ENCODE measurements at places on chromosomes 11 and 22.

DNA sequence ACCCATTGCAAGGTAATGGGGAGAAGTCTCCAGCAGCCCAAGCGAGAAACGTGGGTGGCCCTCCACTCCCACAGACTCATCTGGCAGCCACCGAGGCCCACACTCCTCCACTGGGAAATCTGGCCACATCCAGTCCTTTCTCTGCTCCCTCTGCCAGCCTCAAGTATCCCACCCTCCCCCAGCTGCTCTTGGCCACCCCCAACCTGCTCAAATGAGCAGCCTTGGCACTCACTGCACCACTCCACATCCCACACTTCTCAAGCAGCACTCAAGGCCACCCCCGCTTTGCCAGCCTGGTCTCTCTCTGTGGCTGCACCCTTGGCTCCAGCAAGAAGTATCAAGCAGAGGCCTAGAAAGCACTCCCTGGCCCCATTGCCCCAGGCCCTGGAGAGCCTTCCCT is 28.2 kb downstream of the SLC22A12 start:
- no peak for DNase-seq

DNA sequence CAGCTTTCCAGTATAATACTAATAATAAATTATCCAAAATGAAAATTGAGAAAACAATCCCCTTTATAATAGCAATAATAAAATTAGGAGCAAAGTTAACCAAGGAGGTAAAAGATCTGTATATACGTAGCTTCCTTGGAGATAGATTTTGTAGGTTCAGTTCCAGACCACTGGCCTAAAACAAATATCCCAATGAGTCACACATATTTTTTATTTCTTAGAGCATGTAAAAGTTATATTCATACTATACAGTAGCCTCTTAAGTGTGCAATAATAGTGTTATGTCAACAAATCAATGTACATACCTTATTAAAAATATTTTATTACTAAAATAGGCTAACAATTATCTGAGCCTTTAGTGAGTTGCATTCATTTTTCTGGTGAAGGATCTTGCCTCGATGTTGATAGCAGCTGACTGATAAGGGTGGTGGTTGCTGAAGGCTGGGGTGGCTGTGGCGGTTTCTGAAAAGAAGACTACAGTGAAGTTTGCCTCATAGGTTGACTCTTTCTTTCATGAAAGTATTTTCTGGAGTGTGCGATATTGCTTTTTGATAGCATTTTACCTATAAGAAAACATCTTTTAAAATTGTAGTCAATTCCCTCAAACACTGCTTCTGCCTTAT is 178.5 kb downstream of the ARHGAP42 start:
- DNase-seq = no peak

- DNase-seq = no peak
Observed at GRCh38 chr11:86519064-86519911, 144.6 kb downstream of the CCDC81 start.

- no peak for DNase-seq
Observed at GRCh38 chr11:4699697-4700435, 2.2 kb upstream of the OR51E2 start.

DNA sequence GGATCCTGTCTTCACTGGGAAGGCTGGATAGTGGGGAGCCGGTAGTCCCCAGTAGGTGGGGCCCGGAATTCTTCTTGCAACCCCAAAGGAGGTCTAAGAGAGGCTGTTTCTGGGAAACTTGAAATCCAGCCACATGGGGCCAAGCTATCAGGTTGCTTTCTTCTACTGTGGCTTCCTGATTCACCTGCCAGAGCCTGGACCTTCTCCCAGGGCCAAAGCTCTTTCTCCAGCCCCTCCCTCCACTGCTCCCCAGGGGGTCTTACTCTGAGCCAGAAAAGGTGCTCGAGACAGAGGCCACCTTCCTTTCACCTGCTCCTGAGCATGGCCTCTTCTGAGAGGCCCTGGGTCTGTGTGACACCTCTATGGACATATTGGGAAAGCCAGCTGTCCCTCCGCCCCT is 9.1 kb downstream of the TST start:
- no peak for DNase-seq

DNA sequence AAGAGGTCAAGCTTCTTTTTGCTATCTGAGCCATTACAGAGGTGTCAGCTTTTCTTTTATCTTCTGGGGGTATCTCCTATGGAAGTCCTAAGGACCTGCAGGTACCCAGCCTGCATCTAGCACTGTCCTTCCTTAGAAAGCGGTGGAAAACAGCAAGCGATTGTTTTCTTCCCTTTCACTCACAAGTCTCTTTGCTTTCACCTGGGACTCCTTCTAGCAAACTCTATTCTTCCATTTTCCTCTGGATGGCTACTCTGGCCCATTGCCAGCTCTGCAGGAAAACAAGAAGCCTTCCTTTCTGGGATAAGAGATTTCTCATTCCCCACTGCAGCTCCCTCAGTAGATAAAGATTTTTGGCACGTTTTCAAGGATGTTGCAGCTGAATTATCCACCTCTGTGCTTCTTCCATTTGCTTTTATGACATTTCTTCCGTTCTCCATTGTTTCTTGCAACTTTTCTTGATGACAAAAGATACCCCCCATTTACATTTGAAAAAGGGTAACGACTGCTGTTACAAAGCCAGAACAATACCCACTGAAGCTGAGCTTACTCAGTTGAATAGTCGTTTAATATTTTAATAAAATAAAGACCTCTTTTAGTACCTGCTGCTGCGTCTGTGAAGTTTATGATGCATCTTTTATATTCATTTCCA is 40.2 kb upstream of the BDNF start:
- DNase-seq = no peak

DNA sequence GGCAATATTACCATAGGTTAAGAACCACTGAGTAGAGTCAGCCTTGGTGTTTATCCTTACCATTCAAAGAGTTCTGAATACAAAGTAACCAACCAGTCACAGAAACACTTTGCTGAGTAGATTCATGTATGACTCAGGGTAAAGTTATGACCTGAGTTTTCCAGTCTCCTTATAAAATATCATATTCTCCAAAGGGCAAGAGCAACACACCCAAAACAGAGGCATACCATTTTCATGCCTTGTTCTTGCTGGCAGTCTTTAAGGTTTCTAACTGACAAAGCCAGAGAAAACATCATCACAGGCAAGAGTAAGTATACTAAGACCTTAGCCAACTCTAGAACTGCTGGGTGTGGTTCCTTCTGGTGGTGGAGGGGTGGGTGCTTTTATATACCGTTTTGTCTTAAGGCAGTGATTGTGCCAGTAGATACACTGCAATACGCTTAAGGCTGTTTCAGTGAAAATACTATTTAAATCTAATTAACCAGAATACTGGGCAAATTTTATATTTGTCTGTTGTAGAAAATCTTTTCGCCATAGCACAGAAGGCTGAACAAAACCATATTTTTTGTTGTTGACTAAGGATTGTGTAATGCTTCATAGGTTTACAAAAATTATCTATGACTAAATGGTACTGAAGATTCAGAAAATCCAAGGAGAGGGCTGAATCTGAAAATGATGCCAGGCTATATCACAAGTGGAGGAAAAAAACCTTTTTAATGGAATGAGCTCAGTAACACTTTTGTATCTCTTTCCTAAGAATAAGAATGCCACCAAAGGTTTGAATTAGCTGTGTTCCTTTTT is 3.0 kb downstream of the ATL3 start:
- no peak for DNase-seq

DNA sequence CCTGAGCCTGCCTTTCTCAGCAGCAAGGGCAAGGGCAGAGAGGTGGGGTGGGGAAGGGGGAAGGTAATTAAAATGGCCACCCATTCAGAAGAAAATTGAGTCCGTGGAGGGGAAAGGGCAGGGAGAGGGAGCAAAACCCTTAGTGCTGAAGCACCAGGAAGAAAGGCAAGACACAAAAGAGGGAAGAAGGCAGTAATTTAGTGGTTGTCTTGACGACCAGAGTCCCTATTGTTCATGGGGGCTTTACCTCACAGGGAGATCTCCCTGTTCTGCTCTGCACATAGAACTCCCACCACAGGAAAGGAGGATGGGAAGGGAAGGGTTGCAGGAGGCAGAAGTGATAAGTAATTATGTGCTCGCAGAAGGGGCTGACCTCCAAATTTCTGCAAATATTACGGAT is 23.4 kb downstream of the SNX19 start:
- no peak for DNase-seq

- no peak for DNase-seq
Observed at GRCh38 chr22:23685205-23685784, 5.5 kb upstream of the RGL4 start.

DNA sequence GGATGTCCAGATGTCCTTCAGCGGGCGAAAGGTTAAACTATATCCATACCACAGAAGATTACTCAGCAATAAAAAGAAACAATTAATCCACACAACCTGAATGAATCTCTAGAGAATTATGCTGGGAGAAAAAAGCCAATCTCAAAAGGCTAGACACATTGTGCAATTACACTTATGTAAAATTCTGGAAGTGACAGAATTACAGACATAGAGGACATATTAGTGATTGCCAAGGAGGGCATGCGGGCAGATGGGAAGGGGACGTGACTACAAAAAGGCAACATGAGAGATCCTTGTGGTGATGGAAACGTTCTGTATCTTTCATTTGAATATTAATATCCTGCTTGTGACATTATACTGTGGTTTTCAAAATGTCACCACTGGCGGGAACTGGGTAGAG is 103.5 kb upstream of the BMAL1 start:
- DNase-seq = no peak

DNA sequence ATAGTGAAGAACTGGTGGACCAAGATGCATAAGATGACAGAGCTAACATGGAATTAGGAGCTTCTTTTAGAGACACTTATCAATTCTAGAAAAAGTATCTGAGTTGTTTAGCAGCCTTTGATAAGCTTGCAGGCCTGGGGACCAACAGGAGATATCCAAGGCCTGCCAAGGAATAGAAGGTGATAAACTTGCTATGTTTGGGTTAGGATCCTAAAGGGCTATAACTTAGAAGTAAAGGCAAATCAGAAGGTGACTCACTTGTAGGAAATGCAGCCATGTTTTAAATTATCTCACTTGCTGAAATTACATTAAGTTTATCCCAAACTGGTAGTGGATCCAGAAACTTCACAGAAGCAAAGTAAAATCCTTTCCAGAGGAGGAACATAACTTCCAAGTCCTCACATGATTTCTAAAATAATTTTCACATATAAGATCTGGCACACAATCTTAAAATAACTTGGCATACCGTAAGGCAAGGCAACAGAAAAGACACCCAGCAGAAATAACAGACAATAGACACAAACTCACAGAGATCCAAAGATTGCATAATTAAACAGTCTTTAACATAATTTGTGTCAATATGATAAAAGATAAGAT is 69.6 kb upstream of the TEAD1 start:
- no peak for DNase-seq

- DNase-seq = peak; percentile 7
Observed at GRCh38 chr11:38411149-38411548, 1813.1 kb upstream of the RAG2 start.

DNA sequence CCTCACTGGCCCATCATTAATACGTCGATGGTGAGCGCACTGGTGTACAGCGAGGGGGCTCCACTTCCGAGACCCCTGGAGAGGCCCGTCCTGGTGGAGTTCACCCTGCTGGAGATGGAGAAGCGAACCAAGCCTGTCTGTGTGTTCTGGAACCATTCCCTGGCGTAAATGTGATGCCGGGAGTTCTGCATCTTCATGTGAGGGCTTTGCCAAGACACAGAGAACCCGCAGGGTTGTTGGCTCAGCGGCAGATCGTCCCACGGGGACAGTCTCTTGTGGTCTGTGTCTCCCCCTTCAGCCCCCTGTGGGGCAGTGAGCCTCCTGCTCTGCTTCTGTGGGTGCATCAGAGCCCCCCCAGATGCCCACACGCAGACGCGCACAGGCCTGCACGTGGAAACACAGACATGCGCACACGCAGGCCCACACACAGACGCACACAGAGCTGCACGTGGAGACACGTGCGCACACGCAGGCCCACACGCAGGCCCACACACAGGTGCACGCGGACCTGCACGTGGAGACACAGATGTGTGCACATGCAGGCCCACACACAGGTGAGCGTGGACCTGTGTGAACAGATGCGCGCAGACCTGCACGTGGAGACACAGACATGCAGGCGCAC is 55.8 kb upstream of the PRODH start:
- no peak for DNase-seq

DNA sequence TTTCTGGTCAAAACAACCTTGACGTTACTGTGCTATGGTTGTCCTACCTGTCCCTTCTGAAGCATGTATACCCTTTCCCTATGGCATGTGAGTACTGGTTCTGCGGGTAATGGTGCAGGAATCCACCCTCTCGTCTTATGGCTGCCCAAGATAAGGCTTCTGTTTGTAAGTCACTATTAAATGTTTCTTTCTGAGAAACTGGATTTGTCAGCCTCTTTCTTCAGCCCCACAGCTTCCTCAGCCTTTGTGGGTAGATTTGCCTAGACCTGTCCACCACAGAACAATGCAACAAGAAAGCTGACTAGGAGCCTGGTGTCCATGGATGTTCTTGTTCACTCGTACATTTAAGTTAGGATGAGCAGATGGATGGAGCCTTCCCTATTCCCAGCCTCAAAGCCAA is 14.4 kb downstream of the MMP7 start:
- no peak for DNase-seq

- no peak for DNase-seq
Observed at GRCh38 chr22:35615156-35615555, 2.0 kb downstream of the MB start.

DNA sequence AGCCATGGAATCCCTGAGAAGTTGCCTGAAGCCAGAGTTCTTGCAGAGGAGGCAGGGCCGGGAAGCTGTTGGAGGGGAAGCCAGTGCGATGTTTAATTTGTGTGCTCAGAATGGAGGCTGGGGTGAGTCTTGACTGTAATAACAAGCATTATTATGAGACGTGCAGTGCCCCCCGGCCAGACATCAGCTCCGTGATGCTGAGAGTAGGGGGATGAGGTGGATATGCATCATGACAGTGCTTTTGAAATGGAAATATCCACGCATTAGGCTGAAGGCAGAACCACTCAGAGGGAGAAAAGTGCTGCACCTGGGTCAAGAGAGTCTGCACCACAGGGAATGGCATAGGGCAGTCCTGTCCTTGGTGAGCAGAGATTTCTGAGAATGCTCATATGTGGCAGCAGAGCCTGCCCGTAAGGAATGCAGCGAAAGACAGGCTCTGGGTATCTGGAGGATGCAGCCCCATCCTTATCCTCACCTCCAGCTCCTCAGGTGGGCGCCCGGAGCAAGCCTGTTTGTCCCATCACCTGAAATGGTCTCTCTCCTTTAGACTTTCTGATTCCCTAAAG is 37.6 kb upstream of the SEZ6L start:
- no peak for DNase-seq

DNA sequence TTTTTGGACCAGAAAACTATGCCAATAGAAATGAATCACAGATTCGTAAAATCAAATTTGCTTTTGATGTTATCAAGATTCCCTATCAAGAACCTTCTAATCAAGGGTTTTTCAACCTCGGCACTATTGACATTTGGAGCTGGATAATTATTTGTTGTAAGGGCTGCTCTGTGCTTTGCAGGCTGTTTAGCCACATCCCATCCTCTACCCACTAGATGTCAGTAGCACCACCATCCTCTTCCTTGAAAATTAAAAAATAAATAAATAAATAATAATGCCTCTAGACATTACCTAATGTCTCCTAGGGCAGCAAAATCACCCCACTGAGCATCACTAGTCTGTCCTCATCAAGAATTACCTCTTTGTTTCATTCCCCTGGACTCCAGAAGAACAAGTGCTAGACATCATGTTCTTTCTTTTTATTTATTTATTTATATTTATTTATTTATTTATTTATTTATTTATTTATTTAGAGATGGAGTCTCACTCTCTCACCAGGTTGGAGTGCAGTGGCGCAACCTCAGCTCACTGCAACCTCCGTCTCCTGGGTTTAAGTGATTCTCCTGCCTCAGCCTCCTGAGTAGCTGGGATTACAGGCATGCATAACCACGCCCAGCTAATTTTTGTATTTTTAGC is 744.7 kb downstream of the KCNA4 start:
- no peak for DNase-seq

GRCh38 chr11:128908391-128909246 is 17.5 kb downstream of the KCNJ5 start:
- DNase-seq = no peak

Measured in large intestine (tissue), 12 donors.